ENCODE measurements at places on chromosomes 1 and 21. TPM values are rescaled to one million over a fixed set of nuclear protein-coding genes. Genes with fewer than 3 reads are reported as not detected.

- no peak for DNase-seq
These were observed 98.0 kb downstream of the KCNH1 start for GRCh38 chr1:211035821-211036380.

MECR gene
- 29.9 TPM for total RNA-seq

DNA sequence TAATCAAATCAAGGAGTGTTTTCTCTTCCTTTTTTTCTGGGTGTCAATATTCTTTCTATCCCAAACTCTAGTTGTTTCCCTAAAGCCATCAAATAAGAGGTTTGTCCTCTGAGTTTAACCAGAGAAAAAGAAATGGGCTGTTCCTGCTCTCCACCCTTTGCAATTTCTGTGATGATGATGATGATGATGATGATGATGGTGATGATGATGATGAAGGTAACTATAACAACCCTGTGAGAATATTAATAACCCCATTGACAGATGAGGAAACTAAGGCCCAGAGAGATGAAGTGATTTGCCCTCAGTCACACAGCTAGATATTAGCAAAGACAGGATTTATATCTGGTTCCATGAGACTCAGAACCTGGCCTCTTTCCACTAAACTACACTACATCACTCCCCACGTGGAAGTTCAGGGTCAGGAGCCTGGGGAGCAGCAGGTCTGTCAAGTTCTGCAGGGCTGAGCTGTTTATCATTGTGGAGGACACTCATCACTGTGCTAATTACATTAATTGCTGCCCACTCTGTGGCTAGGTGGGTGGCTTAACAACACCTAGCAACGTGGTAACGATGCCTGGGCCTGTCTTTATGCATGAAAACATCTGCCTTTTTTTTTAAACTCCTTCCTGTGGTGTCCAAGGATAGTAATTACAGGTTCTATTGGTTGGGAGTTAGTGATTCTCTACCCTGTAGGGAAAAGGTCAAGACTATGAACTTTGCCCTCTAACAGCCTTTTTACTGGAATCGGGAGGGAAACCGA, 19.0 kb upstream of the JUN start:
- DNase-seq = no peak

DNA sequence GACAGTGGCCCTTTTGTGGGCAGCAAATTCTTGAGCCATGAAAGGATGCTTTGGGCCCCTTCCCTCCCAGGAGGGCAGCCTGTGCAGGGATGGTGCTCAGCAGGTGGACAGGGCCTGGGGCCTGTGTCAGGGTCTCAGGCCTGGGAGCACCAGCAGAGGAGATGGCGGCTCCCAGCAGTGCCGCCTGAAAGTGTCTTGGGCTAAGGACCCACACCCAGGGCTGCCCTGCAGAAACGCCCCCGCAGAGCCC, 23.9 kb downstream of the FTCD start:
- DNase-seq = no peak

PRKACB gene
- 41.8 TPM for total RNA-seq

FNBP1L gene
- total RNA-seq = 13.5 TPM
